D721Med (cell line): ENCODE measurements at places on chromosomes 16 and 17.
A peak's percentile ranks its signal among the peaks of the same experiment; 100 is the strongest.

DNA sequence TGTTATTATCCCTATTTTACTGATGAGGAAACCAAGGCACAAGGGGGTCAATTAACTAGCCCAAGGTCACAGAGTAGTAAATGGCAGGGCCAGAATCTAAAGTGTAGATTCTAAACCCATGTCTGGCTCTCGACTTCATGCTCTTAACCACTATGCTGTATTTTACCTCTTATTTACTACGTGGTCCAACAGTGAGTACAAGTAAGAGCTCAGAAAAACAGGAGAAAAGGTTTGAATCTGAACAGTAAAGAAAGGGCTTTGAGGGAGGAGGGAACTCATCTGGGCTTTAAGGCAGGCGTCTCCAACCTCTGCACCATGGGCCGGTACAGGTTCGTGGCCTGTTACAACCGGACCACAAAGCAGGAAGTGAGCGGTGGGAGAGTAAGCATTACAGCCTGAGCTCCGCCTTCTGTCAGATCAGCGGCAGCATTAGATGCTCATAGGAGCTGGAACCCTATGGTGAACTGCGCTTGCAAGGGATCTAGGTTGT, 62.9 kb downstream of the SMURF2 start:
- no peak for DNase-seq

DNA sequence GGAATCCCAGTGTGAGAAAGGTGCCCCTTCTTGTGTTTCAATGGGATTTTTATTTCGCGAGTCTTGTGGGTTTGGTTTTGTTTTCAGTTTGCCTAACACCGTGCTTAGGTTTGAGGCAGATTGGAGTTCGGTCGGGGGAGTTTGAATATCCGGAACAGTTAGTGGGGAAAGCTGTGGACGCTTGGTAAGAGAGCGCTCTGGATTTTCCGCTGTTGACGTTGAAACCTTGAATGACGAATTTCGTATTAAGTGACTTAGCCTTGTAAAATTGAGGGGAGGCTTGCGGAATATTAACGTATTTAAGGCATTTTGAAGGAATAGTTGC, 567 bp downstream of the UBB start:
- DNase-seq = no peak

DNA sequence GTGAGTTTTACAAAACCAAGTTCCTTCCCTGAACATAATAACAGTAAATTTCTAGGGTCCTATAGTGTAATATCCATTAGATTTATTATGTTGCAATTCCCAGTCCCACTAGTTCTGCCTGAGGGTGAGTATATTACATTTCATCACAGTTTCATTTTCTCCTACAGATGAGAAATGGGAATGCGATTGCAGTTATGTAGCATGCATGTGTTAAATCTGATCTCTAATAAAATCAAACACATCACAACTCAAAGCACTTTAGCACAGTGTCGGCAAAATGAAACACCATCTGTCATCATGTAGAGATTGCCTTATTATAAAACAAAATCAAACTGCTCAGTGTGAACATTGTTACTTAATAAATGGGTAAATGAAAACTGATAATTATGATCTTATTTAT, 180.5 kb upstream of the TOX3 start:
- no peak for DNase-seq

GRCh38 chr16:720990-721764, at the start of gene ANTKMT:
TSS of gene ANTKMT (plus strand) at chr16:721146. CDS start at chr16:721275, 129 bp downstream.
- DNase-seq = peak; percentile 98

GRCh38 chr16:3842994-3843393, 37.5 kb downstream of the CREBBP start:
- DNase-seq = no peak

DNA sequence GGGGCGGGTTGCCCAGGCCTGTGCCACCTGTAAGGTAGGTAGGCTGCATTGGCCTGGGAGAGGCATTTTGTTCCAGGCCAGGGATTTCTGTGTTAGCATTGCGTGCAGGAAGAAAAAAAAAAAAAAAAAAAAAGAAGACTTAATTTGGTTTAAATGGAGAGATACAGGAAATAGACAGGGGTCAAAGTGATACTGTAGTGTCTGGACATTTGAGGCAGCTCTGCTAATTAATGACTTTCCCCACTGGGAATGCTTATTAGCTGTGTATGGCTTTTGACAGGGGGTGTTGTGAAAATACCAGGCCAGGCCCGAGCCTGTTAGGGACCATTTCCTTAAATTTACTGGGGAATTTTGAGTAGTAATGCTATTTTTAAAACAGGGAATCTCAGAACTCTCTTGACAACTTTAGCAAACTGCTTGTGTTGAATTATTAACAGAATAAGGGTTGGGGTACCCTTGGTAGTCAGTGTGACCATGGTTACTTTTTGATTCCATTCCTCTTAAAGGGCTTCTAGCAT, 1.0 kb downstream of the MAP2K4 start:
- no peak for DNase-seq

DNA sequence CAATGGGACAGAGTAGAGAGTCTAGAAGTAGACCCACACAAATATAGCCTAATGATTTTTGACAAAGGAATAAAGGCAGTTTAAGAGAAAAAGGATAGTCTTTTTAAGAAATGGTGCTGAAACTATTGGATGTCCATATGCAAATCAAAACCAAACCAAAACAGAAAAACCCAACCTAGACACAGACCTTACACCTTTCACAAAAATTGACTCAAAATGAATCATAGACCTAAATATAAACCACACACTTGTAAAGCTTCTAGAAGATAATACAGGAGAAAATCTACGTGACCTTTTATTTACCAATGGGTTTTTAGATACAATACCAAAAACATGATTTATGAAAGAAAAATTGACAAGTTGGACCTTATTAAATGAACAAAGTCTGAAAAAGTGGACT, 66.4 kb upstream of the MPHOSPH6 start:
- DNase-seq = no peak

- DNase-seq = no peak
Observed at GRCh38 chr17:78316867-78317789, 42.7 kb downstream of the SOCS3 start.

- DNase-seq = no peak
Observed at GRCh38 chr17:78163881-78164747, 4.3 kb upstream of the SYNGR2 start.

GRCh38 chr17:79887451-79887991, 48.3 kb upstream of the CBX4 start:
- no peak for DNase-seq

DNA sequence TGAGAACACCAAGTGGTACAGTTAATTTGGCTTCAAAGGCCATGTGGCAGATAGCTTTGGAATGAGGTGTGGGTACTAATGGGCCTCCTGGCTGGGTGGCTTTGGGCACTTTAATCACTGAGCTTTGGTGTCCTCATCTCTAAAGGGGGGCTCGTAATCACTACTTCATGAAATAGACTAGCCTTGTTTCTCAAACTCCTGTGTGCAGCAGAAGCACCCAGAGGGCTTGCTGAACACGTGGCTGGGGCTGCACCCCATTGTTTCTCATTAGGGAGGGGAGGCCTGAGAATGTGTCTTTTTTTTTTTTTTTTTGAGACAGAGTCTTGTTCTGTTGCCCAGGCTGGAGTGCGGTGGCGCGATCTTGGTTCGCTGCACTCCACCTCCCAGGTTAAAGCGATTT, 5.8 kb downstream of the EPN2 start:
- DNase-seq = no peak
